ENCODE measurements at places on chromosomes 2 and 18.

GRCh38 chr18:56316727-56317126, 321.7 kb downstream of the TXNL1 start:
- no peak for DNase-seq

GRCh38 chr18:33517950-33518349, 60.1 kb upstream of the ASXL3 start:
- no peak for DNase-seq

DNA sequence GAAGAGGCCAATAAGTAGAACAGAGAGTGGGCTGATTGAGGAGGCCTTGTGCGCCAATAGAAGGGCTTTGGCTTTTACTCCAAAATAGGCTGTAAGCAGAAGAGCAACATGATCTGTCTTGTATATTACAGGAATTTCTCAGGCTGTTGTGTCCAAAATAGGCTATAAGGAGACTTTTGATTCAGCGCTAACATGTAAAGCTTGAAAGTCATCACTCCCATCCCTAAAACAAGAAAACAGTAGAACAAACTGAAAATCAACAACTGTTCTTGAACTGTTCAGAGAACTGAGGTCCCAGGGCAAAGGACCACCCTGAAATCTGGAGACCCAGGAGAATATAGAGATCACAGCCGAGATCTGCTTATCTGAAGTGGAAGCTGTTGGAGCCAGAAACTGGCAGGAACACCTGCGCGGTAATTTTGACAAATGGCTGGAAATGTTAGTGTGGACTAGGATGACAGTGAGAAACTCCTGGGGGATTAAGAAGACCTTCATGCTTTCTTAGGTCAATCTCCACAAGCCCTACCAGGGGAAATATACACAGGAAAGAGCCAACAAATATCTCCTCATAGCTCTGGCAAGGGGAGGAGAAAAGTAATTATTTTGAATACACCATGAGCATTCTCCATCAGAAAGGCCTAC, 258.6 kb downstream of the RBM43 start:
- DNase-seq: no peak

GRCh38 chr2:150127346-150127990, 360.0 kb downstream of the RND3 start:
- no peak for DNase-seq

- DNase-seq: no peak
Observed at GRCh38 chr2:189566046-189566445, 14.5 kb downstream of the SLC40A1 start.

- no peak for DNase-seq
Observed at GRCh38 chr2:181070119-181070835, 89.9 kb downstream of the UBE2E3 start.

DNA sequence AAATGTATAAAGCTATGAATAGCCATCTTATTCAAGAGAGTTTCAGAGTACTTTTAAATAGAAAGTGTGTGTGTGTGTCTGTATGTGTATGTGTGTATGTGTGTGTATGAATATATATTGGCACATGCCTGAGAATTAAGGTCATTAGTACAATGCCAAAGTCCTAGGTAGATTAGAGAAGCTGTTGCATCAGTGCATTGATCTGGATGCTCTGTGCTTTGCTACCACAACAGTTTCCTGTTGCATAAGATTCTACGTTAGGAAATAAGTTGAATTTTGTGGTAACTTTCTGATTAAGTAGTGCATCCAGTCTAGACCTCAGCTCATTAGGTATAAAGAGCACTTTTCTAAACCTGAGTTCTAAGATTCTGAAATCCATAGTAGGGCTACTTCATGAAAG, 1102.8 kb upstream of the KLHL29 start:
- DNase-seq: peak; percentile 79

GRCh38 chr2:20490300-20491181, 43.7 kb downstream of the RHOB start:
- no peak for DNase-seq

DNA sequence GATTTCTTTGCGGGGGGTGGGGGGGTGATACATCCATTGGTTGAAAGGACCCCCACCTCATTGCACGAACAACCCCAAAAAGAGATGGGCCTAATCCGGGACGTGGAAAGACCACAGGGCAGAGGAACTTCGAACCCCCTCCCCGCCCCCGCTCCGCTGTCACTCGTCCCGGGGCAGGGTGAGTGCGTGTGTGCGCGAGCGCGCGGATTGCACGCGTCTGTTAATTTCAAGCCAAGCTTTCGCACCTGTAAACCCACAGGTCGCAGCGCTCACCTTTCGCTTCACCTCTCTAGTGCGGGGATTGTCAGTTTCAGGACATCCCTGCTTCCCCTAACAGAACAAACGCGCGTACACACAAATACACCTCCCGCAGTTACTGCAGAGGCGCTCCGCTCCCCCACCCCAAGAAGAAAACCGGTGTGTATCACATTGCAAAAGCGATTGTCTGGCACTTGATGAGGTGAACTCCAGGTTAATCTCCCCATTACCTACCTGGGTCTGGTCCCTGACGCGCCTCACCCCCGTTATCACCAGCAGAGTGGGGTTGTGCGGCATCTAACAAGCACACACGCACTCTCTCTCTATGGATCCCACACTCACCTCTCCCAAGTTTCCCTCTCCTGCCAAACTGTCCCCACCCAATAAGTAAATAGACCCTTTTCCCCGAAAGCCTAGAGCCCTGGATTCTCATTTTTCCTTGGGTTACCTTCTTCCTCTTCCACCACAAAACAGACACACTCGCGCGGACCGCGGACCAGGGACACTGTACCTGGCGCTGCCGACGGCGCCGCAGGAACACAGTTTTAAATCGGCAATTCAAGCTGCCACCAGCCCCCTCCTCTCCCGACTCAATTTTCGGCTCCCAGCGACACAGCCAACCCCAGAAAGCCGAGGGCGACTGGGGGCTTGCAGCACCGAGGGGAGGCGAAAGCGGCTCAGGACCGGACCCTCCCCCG, 1.0 kb downstream of the CYP26B1 start:
- DNase-seq: no peak

GRCh38 chr2:120174963-120175581, 48.1 kb downstream of the TMEM185B start:
- peak; percentile 64 for DNase-seq

DNA sequence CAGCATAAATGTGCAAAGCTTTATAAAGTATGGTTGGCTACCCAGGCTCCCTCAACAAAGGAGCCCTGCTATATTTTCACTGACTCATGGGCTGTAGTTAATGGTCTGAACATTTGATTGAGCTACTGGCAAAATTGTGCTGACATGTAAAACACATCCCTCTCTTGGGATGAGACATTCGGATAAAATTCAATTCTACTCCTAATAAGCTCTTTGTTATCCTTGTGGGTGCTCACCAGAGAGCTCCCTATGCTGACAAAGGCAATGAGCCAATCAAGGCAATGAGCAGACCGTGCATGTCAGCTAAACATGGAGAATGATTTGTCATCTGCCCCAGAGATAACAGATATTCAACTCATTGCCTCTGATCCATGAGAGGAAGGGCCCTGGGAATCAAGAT, 27.7 kb downstream of the SERPINB8 start:
- DNase-seq: no peak

GRCh38 chr2:236545814-236546480, 23.7 kb upstream of the ACKR3 start:
- DNase-seq: peak; percentile 27

DNA sequence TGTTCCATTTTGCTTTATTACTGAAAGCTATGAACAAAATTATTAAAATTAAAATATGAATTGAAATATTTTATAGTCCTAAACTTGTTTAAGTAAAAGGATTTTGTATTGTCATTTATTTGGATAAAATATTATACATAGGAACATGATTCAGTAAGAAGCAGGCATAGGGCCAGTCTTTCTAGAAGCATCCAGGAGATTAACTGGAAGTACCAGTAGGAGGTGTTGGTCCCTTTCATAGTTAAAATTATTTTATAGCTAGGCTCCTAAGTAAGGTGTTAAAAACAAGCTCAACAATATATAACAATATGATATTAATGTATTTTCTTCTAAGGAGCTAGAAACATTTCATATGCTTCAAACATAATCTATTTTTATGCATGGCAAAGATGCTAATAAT, 43.7 kb downstream of the FIGN start:
- DNase-seq: no peak

DNA sequence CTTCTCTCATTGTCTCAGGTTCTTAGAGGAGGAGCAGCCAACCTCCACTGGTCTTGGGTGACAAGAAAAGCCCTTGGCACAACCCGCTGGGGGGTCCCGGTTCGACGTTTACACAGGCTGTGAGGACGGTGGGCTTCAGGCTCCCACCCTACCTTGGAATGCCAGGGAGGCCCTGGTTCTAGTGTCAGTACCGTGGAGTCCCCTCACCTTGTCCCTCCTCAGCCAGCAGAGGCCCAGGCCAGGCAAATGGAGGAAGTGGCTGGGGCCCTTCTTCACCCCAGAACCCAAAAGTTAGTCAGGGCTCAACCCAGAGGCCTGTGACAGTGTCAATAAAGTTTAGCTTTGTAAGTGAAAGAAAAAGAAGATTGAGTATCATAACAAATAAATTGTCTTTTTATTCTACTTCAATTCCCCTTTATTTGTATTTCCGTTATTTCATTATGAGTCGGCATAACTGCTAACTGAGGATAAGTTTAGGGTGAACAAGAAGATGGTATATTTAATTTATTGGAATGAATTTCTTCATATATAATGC, 62.6 kb upstream of the ZSWIM2 start:
- no peak for DNase-seq

DNA sequence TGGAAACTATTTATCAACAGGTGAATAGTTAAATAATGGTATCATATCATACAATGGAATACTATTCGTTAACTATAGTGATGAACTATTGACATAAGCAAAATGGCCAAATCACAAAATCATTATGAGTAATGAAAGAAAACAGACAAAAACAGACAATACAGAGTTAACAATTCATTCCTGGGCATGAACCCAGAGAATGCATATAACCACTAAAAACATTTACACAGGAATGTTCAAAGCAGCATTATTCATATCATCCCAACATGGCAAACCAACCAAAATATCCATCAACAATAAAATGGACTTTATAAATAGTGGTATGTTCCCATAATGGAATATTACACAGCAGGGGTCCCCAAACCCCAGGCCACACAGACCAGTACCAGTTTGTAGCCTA, 131.2 kb upstream of the CYP1B1 start:
- DNase-seq: no peak

GRCh38 chr2:2847209-2847676, 516.2 kb upstream of the MYT1L start:
- DNase-seq: no peak

DNA sequence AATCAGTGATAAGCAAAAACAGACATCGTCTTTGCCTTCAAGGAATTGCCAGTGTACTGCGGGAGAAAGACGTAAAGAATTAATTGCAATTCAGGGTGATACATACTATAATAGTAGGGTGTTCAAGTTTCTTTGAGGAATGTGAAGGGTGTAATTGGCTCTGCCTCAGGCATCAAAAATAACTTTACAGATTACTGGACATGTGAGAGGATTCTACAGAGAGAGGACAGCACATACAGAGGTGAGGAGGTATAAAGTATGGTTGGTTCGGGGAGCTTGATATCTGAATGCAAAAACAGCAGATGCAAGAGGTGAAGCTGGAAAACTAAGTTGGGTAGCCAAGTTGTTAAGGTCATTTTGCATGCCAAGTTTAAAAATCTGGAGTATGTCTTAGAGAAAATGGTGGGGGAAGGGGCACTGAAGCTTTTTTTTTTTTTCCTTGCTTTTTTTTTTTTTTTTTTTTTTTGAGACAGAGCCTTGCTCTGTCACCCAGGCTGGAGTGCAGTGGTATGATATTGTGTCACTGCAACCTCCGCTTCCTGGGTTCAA, 227.5 kb upstream of the FOSL2 start:
- DNase-seq: no peak

GRCh38 chr2:174551697-174552096, 45.9 kb downstream of the WIPF1 start:
- DNase-seq: no peak

DNA sequence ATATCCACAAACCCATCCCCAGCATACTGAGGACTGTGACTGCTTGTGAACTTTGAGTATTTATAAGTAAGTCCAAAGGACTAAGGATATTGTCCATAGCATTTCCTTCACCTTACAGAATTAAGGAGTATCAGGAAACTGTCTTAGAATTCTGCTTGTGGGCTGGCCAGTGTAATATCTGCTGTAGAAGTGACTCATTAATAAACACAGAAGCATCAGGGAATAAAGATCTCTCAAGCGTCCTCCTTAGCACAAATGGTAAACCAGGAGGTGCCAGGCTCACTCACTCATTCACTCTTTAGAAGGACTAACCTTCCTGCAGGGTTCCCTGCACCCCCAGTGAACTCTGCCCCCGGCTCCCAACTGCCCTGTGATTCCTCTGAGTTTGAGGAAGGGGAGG, 31.0 kb downstream of the CCDC68 start:
- no peak for DNase-seq

GRCh38 chr18:49677762-49678413, 116.0 kb downstream of the LIPG start:
- DNase-seq: no peak

DNA sequence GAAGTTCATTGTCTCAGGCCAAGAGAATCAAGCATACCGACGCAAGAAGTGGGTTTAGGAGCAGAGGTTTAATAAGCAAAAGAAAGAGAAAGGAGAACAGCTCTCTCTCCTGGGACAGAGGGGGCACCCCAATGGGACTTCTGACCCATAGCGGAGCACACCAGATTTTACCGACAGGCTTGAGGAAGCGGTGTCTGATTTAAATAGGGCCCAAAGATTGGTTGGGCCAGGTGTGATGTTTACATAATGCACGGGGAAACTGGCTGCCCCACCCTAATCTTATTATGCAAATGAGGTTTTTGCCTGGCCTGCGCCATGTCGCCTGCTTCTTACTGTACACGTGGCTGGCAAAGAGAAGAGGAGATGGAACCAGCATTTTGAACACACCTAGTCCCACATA, 106.2 kb downstream of the MREG start:
- no peak for DNase-seq

- peak; percentile 4 for DNase-seq
Observed at GRCh38 chr18:37322492-37323035, 243.0 kb downstream of the CELF4 start.

GRCh38 chr2:54416166-54416813, 39.8 kb upstream of the SPTBN1 start:
- no peak for DNase-seq

GRCh38 chr2:9982248-9982647, 30.8 kb downstream of the GRHL1 start:
- no peak for DNase-seq

- no peak for DNase-seq
Observed at GRCh38 chr18:7740821-7741220, 173.7 kb downstream of the PTPRM start.

- no peak for DNase-seq
Observed at GRCh38 chr18:46672062-46672970, 15.3 kb upstream of the LOXHD1 start.

Data from inflammatory macrophage (primary cell).